Kasumi-1 (cell line): ENCODE measurements at places on chromosomes 4 and X.

- no peak for DNase-seq
Observed at GRCh38 chr4:72842323-72842722, 227.2 kb downstream of the COX18 start.

DNA sequence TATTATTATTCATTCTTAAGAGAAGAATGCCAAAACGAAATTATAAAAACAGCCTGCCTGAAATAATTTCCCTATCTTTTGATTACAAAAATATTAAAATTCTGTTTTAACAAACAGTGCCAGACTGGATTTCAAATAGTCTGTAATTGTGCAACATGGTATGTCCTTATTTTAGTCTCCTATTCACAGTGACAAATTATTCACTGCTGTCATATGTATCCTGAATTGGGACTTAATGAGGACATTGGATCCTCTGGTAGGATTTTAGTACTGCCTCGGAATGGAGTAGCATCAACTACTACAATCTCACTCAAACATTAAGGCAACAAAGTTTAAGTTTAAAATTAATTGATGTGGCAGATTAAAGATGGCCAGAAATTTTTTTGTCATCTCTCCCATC is 97.6 kb downstream of the CASK start:
- no peak for DNase-seq

GRCh38 chrX:118596390-118596789 is 100.8 kb downstream of the DOCK11 start:
- DNase-seq = no peak

DNA sequence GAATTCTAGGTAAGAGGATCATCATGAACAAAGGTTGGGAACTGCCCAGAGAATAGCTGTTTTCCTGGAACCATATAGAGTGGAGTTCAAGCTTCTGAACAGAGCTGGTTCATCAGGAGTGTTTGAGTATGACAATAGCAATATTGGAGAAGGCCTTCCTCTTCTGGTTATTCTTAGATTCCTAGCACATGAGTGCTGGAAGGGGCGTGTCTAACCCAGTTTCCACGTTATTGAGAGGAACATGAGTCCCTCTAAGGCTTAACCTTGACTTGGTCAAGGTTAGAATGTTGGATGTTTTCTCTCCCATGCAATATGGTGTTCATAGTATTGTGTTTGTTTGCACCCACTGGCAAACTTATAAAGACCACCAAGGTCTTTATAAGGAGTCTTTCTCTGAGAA is 101.3 kb downstream of the TSPAN7 start:
- no peak for DNase-seq

DNA sequence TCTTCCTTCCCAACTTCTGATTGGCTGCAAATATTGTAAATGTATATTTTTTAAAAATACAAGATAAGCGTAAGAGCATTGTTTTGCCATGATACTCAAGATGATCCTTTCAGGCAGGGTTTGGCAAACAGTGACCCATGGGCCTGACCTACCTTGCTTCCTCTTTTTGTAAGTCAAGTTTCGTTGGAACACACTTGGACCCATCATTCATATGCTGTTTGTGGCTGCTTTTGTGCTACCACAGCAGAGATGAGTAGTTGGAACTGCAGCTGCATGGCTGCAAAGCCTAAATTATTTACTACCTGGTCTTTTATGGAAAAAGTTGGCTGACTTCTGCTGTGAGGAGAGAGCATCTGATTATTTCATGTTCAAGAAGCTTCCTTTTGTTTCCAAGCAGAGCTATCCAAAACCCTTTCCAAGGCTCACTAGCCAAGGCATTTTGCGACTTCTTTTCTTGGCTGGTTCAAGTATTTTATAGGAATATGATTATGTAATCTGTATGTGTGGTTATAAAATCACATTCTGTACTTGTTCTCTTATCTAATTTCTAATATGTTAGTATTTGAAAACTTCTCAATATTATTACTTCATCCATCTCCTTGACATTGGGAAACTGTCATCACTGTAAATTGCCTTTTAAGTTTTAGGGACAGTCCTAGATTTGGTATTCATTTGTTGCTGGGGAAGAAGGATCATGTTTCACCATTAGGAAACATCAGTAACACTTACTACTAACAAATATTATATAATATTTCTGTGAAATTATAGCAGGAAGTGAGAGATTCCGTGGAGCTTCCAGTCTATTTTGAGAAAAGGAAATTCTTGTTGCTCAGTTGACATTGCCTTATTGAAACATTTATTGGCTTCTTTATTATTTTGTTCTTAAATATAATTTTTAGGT is 109.2 kb downstream of the ARHGAP10 start:
- DNase-seq = no peak

DNA sequence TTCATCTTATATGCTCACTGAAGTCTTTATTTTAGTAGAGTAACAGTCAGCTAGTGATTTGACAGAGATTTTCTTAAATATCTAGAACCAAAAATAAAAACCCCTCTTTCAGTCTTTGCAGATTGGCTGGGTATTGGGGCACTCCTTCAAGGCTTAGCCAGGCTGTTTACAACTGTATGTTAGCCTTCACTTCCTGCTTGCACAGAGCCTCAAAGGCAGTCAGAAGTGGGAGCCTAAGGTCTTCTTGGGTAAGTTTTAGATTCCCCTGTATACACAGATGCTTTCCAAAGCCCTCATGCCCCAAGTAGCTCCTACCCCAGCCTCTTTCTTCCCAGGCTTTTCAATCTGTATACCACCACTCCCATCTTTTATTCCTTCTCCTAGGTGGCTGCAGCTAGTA is 136.1 kb upstream of the STIM2 start:
- DNase-seq = no peak

GRCh38 chr4:22733816-22734215 is 41.1 kb downstream of the GBA3 start:
- no peak for DNase-seq

GRCh38 chr4:42671431-42672194 is 14.7 kb upstream of the ATP8A1 start:
- DNase-seq = peak; percentile 46

GRCh38 chrX:146615628-146616348 is 193.8 kb upstream of the CXorf51B start:
- no peak for DNase-seq

DNA sequence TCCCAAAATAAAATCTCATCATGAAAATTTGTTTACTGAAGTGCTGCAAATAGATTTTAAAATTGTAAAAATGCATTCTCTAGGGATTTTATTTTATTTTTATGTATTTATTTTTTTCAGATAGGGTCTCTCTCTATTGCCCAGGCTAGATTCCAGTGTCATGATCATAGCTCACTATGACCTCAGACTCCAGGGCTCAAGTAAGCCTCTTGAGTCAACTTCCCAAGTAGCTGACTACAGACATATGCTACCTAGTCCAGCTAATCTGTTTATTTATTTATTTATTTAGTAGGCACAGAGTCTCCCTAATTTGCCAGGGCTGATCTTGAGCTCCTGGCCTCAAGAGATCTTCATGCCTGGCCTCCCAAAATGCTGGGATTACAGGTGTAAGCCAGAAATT is 317.7 kb upstream of the ANXA10 start:
- DNase-seq = no peak

DNA sequence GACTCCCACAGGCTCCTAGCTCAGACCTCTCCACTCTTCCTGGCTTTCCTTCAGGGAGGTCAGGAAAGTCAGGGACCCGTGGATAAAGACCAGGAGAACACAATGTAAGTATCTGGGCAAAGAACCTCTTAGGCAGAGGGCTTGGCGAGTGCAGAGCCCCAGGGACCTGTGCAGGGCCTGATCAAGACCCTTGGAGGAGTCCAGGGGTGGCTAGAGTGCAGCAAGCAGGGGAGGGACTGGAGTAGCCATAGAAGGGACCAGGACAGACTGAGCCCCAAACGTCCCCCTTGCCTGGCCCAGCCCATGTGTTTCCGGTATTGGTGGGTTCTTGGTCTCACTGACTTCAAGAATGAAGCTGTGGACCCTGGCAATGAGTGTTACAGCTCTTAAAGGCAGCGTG is 5.9 kb upstream of the TNIP2 start:
- DNase-seq = no peak

GRCh38 chrX:103372886-103373285 is 3.5 kb upstream of the BEX3 start:
- DNase-seq = no peak

- DNase-seq = no peak
Observed at GRCh38 chr4:19969492-19969891, 282.2 kb upstream of the SLIT2 start.

- no peak for DNase-seq
Observed at GRCh38 chrX:56397636-56398035, 165.5 kb downstream of the KLF8 start.

GRCh38 chr4:130814896-130815295 is 1718.9 kb downstream of the C4orf33 start:
- DNase-seq = no peak

DNA sequence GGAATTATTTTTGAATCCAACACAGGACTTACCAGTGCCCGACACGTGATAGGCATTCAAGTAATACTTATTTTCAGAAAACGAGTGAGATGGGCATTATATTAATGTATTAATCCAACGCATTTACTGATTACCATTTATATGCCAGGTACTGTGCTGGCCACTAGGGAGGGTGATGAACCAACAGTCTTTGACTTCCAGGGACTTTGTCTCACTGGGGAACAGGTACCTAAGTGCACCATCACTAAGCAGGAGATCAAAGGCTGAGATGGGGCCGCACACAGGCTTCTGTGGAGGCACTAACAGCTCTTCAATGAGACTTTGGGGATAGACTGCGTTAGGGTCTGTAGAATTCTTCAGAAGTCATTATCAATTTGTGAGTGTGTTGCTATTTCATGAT is 5.7 kb upstream of the TADA2B start:
- DNase-seq = no peak

DNA sequence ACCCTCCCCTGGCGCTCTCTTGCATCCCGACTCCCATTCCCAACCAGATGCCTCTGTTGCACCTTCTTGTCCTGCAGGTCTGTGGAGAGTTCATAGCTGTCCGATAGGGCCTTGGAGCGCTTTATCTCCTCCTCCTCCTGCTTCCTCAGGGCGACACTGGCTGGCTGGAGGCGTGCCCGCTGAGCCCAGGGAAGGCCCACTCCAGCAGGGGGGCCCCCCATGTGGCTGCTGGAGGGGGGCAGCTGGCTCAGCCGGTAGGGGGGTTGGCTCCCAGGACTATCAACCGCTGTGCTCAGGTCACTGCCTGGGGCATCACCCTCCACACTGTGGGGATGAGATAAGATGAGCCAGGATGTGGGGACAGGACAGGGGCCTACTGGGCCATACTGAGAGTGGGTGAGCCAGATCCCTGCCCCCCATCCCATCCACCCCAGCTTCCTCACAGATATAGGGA is 25.6 kb downstream of the IQSEC2 start:
- DNase-seq = no peak

DNA sequence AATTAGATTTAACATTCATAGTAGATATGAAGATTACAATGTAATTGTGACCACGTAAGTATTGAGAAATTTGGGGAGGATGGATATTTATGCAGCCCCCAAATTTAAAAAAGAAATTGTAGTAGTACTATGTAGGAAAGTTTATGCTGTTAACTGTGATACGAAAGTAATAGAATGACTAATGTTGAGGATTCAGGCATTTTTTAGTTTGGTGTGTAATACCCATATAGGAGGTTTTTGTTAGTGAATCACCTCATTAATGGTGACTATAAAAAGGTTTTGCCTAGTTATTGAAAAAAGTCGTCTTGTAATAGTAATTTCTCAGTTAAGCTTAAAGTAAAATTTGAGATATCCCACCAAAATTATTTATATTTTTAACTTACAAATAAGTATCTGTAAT is 67.2 kb downstream of the SMARCAD1 start:
- no peak for DNase-seq

GRCh38 chr4:142567199-142567598 is 278.9 kb downstream of the INPP4B start:
- DNase-seq = peak; percentile 22

- DNase-seq = no peak
Observed at GRCh38 chr4:18242919-18243693, 221.6 kb upstream of the LCORL start.

GRCh38 chr4:52822972-52823701 is 39.0 kb upstream of the RASL11B start:
- DNase-seq = no peak

DNA sequence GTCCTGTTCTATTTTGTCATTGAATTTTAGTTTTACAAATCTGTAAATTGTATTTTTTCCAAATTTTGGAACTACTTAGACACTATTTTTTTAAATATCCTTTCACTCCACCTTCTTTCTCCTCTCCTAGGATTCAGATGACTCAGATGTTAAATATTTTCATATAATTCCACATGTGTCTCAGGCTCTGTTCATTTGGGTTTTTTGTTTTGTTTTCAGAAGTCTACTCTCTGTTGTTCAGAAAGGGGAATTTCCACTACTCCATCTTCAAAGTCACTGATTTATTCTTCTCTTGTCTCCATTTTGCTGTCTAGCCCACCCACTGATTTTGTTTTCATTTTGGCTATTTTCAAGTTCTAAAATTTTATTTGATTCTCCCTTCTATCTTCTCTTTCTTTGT is 264.0 kb upstream of the SLIT2 start:
- DNase-seq = no peak

GRCh38 chr4:81605271-81605670 is 133.6 kb upstream of the RASGEF1B start:
- DNase-seq = no peak

DNA sequence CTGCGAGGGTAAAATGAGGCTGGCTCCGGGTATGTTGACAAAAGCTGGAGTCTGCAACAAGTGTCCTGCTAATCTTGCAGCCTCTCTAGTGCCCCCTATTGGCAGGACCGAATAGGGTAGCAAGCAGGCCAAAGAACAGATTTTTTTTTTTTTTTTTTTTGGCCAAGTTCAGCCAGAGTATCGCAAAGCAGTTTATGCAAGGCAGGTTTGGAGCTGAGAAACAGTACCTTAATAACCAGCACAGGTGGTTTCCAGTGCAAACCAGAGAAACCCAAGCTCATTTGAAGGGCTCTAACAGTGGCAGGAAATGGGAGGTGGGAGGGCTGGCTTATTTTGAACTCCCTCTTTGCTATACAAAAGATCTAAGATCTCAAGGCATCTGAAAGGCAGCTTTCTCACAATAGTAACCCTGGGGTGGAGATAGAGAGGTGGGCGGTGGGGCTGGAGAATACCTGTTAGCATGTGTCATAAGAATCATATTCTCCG is 38.2 kb upstream of the OCIAD2 start:
- DNase-seq = no peak

DNA sequence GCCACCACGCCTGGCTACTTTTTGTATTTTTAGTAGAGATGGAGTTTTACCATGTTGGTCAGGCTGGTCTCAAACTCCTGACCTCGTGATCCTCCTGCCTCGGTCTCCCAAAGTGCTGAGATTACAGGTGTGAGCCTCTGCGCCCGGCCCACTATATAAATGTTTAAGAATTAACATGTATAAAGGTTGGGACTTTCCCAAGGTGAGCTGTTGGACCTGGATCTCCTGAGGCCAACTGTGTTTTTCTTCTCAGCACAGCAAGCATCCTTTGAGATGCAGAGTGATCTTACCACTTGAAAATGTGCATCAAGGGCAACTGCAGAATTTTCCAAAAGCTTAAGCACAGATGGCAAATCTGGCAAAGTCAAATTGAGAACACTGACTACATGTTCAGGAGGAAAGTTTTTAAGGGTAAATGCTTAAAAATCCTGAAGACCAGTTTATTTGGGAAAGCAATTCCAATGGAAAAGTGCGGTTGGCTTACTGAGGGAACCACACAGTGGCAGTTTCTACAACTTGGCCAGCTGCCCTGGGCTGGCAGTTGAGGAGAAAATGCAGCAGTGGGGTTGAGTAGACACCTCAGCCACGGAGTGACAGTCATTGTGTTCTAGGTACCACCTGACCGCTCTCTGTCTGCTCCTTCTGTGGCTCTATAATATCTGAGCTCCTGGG is 168.9 kb downstream of the CBR4 start:
- no peak for DNase-seq
